NT2/D1 (cell line): ENCODE measurements at places on chromosomes 2 and 18.

DNA sequence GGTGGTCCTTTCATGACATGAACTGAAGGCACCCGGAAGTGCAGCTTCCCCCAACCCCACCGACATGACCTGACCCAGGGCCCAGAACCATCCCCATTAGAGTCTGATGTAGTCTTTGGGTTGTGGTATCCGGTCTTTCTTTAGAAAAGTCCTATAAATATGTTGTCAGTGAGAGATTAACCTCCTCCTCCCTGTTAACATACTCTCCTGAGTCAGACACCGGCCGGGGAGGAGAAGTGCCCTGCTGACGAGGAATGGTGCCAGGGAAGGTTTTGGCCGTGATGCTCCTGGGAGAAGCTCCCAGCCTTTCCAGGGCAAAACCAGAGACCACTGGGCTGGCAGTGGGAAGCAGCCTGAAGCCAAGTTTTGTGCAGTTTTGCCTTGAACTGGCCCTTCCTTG, 109.0 kb downstream of the LAMA3 start:
- DNase-seq: no peak

DNA sequence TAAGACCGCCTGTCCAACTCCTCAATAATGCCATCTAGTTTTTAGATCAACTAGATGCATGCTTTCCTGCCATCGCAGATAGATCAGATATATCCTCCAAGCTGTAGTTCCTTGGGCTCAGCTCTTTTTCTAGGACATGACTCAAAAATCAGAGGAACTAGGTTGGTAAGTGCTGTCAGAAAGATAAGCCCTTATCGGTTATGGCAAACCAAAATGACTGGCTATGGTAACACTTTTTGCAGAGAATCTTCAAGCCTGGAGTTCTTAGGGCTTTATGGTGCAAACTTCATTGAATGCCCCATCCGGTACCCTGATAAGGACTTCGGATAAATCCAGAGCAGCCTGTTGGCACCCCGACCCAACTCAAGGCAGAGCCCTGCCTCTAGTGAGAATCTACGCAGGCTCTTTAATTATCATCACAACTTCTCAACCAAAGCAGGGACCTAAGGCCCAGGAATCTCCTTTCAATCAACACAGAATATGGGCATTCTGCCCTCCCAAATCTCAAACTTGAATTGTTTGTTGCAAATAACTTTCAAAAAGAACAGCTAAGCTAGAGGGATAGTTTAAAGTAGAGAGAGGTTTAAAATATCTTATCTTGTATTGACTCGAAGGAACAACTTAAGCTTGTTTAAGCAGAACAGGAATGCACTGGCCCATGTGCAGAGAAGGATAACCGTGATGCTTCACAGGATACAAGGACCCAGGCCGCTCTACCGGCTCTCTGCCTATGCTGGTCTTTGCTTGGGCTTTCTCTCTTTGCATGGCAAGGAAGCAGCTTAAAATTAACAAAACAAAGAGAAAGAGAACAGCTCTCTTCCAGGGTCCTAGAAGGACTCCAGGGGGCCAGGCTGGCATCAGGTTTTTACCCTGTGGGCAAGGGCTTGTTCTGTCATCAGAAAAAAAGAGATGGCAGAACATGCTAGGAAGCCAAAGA, 3.4 kb upstream of the CYP1B1 start:
- peak; percentile 51 for DNase-seq

GRCh38 chr2:109342256-109342850, 213.3 kb downstream of the SH3RF3 start:
- no peak for DNase-seq

- no peak for DNase-seq
Observed at GRCh38 chr2:22893761-22894517, 491.0 kb upstream of the KLHL29 start.

DNA sequence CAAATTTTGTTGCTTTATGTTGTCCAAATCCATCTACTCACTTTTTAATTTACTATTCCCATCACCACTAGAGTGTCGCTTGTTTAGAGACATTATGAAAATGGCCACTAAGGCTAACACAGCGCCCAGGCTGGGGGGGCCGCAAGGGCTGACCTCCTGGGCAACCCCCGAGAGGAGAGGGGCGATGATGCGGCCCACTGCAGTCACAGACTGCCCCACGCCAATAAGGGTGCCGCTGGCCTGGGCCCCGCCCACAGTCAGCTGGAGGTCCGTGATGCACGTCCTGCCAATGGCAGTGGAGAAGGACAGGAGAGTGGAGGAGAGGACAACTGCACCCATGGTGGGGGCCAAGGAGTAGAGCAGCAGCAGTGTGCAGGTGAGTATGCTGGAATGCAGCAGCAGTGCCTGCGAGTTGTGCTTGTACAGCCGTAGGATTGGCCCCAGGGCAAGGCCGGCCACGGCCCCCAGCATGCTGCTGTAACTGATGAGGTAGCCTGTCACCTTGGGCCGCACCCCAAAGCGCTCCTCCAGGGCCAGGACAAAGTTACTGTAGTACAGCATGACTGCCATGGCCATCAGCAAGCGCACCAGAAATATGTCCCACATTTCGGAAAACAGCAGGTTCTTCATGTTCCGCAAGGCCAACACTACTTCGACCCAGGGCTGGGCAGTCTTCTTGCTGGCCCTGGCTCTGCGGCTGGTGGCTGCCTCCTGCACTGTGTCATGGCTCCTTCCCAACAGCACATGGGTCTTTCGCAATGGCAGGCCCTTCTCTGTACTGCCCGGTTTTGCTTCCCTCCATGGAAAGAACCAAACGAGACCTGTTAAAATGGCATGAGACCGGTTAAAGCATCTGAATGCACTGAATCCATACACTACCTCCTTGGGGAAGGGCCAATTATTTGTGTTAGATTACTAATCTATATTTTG, 43.2 kb upstream of the TMEM182 start:
- DNase-seq: no peak

- no peak for DNase-seq
Observed at GRCh38 chr2:27033253-27033852, 588 bp downstream of the TMEM214 start.

- no peak for DNase-seq
Observed at GRCh38 chr2:119367472-119368099, 809 bp downstream of the DBI start.

DNA sequence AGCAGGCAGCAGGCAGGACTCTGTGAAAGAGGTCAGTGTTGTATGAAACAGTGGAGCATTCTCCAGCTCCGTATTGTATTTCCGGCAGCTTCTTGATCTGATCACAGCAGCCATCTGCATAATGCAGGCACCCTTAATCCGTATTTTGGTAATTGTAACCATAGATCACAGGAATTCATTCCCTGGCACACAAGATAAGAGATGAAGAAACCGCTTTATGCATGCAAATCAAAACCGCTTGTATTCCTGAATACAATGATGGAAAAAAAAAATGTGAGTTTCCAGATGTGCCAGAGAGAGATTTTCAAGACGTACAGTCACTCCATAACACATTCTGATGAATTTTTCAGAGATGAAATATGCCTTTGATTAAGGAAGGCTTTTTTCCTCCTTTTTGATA, 221.3 kb downstream of the ACKR3 start:
- no peak for DNase-seq

GRCh38 chr2:147999126-147999525, 21.4 kb downstream of the ORC4 start:
- no peak for DNase-seq

GRCh38 chr18:23113576-23113975, 21.7 kb upstream of the CABLES1 start:
- no peak for DNase-seq

- DNase-seq: no peak
Observed at GRCh38 chr18:58755304-58756010, 84.2 kb downstream of the MALT1 start.

GRCh38 chr18:44474591-44474990, 206.1 kb upstream of the SETBP1 start:
- DNase-seq: no peak

GRCh38 chr2:119232666-119232993, 9.0 kb downstream of the STEAP3 start:
- DNase-seq: no peak

DNA sequence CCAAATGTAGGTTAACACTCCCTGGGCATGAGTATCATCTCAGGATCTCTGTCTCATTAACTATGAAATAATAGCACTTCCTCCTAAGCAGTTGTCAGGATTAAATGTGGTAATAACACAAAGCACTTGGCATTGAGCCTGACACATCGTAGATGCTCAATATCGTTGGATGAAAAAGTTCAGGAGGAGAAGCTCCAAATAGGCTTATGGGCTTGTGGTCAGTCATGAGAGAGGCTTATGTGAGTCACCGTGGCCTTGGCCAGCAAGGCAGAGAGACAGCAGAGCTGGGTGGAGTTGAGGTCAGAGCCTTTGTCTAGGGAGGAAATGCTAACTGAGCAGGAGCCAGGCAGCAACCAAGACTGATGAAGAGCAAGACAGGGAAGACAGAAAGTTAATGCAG, 68.3 kb upstream of the PPM1B start:
- no peak for DNase-seq

GRCh38 chr18:1595195-1595594, 690.5 kb downstream of the ADCYAP1 start:
- DNase-seq: no peak

DNA sequence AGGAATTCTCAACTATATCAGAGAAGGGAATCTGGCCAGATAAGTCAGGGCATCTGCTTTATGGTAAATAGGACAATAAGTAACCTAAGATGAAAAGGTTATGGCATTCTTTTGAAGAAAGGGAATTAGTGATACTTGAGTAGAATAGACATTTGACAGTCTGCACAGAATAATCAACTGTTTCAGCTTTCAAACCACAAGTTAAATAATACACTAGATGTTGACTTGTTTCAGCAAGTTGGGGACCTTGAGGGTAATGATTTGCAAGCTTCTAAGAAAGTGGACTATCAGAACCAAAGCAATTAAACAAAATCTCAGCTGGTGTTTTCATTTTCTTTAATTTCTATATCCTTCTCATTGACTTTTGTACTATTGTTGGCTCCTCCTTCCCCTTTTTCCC, 54.5 kb downstream of the SLC39A10 start:
- DNase-seq: no peak

- peak; percentile 15 for DNase-seq
Observed at GRCh38 chr2:58427572-58428095, 186.5 kb upstream of the FANCL start.

DNA sequence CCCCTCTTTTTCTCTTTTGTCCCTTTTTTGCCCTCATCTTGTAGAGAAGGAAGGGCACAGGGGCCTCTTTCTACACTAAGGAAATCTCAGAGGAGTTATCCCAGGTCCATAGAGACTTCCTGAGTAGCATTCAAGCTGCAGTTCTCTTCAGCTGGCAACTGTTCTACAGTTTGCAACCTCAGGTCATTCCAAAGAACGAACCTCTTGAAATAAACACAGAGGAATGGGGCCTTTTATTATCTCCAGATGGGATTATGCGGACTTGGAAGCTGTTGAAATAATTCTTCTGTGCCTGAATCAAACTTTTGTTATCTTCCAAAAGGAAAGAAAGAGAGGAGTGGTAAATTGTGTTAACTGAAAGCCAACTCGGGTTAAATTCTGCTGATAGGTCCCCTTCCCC, 31.0 kb upstream of the NFE2L2 start:
- no peak for DNase-seq

- no peak for DNase-seq
Observed at GRCh38 chr2:210309548-210310233, 5.3 kb downstream of the MYL1 start.

- DNase-seq: peak; percentile 55
Observed at GRCh38 chr2:8684878-8685696, 3.2 kb downstream of the ID2 start.

DNA sequence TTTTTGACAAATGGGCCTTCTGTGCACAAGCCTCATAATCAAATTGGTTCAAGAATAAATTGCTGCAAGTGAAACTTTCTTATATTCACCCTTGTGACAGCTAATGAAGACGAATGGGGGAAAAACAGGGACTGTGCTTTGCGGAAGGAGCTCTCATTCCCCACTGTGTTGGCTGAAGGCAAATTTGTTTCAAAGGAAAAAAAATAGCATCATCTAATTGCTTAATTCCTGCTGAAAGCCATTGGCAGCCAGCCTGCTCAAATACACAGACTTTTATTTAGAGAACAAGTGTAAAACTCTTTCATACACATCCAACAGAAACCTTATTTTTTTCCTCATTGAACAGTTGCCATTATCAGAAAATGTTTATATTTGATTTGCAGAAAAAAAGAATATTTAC, 172.3 kb downstream of the ARL6IP6 start:
- no peak for DNase-seq

DNA sequence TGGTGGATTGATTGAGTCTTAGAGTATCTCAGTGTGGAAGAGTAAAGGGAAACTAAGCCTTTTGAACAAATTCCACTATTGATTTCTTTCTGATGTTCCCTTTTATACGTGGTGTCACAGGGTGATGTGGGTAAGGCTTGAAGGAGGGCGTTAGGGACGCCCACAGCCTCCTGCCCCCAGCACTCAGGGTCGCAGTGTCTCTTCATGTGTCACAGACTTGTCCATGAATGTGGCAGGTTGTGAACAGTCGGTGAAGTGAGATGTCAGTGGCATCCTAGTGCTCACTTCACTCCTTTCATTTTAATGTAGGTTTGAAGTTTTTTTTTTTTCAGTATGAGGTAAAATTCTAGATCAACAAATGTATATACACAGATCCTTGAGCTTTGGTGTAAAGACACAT, 123.2 kb upstream of the IL1R2 start:
- no peak for DNase-seq

- DNase-seq: no peak
Observed at GRCh38 chr2:159873258-159873657, 75.2 kb upstream of the CD302 start.

- DNase-seq: peak; percentile 20
Observed at GRCh38 chr18:37019157-37019827, 190.4 kb downstream of the KIAA1328 start.

GRCh38 chr2:41378420-41378819, 669.4 kb upstream of the PKDCC start:
- no peak for DNase-seq

DNA sequence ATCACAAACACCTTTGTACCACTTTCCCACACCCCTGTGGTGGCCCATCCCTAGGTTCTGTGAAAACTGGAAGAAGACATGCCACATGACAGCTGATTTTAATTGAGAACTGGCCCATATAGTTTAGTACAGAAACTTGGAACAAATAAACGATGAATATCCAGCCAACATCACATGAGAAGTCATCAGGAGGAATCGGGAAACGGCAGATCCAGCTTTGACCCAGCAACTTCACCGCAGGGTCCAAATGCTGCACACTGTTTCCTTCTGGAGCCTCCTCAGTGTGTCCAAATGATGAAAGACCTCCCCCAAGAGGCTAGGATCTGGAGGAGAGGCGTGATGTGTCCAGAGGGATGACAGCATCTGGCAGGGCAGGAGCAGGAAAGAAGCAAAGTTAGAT, 75.5 kb downstream of the COPS8 start:
- DNase-seq: no peak

DNA sequence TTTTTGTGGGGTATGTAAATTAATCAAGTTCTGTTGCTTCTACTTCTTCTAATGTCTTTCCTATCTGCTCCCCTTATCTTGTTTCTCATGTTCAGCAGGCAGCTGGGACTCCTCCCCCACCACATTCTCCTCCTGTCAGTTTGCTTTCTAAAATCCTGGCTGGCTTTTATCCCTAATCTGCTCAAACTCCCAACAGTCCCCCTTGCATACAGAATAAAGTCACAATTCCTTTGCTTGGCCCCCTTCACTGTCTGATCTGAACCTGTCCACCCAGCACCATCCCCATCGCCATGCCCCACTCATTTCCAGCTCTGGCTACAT, 2.2 kb downstream of the CFAP221 start:
- DNase-seq: no peak

GRCh38 chr2:145653553-145653952, 1133.6 kb upstream of the ZEB2 start:
- DNase-seq: no peak

- no peak for DNase-seq
Observed at GRCh38 chr2:3779496-3780049, 76.2 kb downstream of the DCDC2C start.
